ENCODE measurements at places on chromosomes 11 and 22.

DNA sequence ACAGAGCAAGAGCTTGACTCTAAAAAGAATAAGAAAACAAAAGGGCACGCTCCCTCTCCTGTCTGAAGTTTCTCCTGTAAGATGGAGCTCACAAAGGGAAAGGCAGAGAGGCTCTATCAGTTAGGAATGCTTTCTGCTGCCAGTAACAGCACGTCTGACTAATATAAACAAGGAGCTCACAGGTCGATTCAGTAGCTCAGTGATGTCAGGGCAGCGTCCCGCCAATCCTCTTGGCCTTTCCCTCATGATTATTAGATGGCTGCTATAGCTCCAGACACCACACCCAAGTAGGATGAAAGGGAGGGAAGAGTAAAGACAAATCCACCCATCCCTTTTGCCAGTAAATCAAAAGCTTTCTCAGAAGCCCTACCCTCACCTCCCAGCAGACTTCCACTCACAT, 51.3 kb upstream of the HMGXB4 start:
- DNase-seq, result no peak

- DNase-seq, result no peak
These were observed 19.9 kb upstream of the CTR9 start for GRCh38 chr11:10731064-10731680.

GRCh38 chr11:98227278-98227677, 793.5 kb upstream of the CNTN5 start:
- no peak for DNase-seq

DNA sequence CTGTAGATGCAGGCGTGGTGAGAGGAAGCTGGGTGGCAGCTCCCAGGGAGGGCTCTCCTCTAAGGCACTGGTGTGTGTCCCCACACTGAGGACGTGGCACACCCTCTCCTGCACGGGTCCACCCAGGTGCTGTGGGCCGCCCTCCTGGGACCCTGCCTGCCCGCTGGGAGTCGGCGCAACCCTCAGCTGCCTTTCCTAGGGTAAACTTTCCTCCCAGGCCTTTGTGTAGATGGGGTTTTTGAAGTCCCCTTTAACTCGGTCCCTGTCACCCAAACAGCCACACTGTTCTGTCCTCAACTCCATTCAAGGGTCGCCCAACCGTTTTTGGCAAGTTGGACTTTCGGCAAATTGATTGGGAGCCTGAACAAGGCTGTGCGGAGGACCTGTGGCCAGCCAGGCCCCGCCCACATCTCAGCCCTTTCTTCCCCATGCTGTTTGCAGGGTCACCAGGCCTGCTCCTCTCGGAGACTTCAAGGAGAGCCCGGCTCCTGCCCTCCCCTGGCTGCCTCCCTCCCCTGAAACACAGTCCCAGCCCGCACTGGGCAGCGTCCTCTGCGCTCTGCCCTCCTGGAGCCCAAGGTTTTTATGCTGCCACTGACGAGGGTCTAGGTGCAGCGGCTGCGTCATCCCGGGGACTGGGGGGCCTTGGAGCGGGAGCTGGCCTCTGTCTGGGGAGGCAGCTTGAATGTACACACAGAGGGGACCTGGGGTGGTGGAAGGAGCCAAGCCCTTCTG, 1126.2 kb downstream of the BRD1 start:
- no peak for DNase-seq

DNA sequence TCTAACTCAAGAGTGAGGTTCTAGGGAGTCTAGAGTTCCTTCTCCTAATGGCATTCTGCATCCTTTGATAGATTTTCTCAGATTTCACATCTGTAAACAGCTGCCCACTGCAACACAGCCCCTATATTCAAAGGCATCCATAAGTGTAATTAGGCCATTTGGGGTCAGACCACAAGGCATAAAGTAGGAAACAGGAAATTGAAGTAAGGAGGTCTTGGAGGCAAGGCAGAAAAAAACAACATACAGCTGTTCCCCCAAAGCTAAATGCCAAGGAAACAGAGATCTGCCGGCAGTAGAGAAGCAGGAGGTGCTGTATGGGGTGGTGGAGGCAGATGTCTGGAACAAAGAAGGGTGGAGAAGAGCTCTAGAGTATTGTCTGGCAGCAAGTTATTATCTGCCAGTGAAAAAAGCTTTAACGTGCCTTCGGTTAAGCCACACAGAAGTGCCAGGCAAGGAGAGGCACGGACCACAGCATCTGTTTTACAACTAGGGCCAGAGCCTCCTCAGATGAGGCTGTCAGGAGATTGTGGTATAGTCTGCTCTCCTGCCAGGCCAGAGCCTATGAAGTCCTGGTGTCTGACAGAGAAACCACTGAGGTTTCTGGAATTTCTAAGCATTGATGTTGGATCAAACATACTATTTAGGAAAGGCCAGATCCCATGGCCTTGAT, 100.2 kb upstream of the CHRM4 start:
- DNase-seq, result no peak

DNA sequence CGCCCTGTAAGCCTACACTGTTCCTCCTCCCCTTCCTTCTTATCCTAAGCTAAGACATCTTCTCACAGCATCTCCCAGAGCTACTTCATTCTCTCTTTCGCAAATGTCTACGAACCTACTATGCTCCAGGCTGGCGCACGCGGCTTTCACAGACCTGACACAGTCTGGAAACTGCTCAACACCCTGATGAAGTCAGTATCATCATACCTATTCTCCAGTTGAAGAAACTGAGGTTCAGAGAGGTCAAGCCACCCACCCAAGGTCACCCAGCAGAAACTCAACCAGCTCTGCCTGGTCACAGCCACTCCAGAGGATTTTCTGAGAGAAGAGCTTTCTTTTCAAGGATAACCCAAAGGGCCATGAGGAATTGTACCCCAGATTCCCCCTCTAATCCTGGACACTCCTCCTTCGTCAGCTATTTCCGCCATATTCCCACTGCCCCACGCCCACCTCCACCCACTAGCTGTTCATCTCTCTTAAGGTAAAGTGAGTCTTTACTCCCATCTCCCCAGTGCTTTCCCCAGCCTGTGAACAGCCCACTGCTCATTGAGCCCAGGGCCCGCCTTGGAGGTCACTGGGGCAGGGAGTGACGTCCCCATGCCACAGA, 1.8 kb downstream of the KCNJ4 start:
- no peak for DNase-seq

DNA sequence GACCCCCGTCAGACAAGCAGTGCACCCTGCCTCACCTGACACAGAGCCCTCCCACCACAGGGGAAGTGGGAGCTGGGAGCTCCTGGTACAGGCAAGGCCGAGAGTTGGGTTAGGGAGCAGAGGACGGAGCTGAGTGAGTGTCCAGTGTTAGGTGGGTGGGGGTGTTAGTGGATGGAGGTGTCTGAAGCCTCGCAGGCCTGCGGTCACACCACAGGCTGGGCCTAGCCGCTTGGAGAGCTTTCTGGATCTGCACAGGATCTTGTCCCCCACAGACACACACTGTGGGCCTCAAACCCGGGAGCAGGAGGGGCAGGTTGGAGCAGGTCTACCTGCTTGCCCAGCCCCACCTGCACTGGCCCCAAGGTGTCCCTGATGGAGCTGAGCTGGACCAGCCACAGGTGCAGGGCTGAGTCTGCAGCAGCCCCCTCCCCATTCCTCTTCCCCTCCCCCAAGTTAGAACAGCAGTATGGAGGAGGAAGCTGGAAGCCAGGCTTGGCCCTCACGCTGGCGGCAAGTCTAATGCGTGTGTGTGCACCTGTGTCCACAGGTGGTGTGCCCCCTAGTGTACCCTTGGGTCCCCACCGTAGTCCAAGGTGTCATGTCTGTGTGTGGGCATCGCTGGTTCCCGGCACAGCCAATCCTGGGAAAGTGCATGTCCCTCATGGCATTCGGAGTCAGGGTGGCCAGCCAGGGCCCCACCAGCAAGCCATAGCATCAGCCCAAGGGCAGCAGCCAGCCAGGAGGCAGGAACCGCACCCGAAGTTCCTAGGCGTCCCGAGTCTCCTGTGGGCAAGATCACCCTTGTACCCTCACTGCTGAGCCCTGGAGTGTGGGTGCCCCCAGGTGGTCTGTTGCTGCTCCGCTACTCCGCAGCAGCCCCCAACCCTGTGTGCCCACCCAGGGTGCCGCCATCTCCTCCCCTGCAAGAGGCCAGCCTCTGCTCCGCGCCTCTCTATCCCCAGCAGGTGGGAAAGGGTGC, 2.0 kb upstream of the GATD1 start:
- DNase-seq, result no peak
